ENCODE measurements at places on chromosomes 16 and 17. TPM values are rescaled to one million over a fixed set of nuclear protein-coding genes. Genes with fewer than 3 reads are reported as not detected.

DNA sequence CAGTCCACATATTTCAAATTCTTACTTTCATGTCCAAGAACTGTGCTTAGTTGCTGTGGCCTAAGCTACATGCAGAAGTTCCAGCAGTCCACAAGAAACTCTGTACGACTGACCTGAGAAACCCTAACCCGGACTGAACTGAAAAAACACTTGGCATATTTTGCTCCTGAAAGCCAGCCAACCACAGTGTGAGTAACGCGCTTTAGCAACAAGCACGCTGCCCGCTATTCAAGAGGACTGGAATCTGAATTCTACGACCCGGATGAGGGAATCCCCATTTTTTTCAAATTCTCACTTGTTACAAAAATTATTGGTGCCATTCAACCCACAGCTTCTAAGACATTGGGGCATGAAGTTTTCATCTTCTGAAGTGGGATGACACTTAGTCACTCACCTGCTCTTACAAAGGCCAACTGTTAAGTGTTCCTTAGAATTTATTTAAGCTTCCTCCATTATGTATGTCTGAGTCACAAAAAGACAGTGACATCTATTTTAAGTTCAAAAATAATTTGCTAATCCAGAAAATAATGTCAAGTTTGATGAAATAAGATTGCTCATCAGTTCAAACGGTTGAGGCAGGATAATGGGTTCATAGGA lies 78.7 kb downstream of the CDYL2 start:
- no peak for DNase-seq

DNA sequence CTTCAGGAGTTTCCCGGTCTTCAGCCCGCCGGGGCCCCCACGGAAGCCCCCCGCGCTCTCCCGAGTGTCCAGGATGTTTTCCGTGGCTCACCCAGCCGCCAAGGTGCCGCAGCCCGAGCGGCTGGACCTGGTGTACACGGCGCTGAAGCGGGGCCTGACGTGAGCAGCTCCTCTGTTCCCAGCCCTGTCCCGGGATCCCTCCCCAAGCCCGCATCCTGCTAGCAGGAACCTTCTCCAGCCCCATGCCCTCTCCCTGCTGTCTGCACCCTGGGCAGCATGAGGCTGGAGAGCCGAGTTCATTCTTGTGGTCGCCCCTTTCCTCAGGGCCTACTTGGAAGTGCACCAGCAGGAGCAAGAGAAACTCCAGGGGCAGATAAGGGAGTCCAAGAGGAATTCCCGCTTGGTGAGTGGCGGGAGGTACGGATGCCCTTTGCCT lies 10.1 kb downstream of the RIPOR1 start:
- DNase-seq: no peak

- DNase-seq: no peak
Measured at GRCh38 chr16:64489449-64489848, 632.4 kb downstream of the CDH11 start.

GRCh38 chr17:43314611-43315011 lies 80.8 kb upstream of the RNU2-1 start:
- DNase-seq: no peak

DNA sequence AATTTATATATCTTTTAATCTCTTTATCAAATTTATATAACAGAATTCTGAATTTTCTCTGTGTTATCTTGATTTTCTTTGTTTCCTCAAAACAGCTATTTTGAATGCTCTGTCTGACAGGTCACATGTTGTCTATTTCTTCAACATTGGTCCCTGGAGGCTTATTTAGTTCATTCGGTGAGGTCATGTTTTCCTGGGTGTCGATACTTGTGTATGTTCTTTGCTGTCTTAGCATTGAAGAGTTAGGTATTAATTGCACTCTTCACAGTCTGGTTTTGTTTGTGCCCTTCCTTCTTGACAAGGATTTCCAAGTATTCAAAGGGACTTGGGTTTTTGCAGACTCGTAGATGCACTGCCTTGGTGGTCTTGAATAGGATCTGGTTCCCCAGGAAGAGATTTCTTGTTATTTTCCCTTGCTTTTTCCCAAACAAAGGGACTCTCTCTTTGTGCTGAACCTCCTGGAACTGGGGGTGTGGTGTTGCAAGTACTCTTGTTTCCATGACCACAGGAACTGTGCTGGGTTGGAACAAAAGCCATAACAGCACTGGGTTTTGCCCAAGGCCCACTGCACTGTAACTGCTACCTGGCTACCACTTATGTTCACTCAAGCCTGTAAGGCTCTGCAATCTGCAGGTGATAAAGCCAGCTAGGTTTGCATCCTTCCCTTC lies 1483.0 kb downstream of the CDH8 start:
- no peak for DNase-seq

The TMC5 gene
- 68.7 TPM for total RNA-seq

GRCh38 chr16:27446721-27447120 lies 44.7 kb downstream of the IL21R start:
- DNase-seq: no peak
